ENCODE measurements at places on chromosomes 6 and 20.

DNA sequence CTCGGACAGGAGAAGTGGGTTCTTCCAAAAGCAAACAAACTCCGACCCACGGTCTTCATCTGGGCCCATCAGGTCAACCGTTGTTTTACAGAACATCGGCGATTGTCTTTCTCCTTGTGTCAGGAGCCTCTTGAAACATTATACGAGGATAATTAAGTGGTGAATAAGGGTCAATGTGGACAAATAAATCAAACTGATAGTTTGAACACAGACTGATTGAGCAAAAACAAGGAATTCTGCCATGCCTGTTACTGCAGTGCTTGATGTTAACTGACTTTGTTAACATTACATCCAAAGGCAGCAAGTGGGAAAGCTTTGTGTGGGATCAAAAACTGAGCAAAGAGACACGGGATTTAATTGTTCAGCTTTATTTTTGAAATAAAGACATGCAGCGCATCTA is 101.1 kb upstream of the IFNGR1 start:
- DNase-seq, result no peak

- no peak for DNase-seq
These were observed 90.7 kb upstream of the SIRPA start for GRCh38 chr20:1804554-1804956.

GRCh38 chr6:13072686-13073347 is 255.5 kb downstream of the TBC1D7 start:
- DNase-seq, result no peak

GRCh38 chr6:149086363-149086762 is 231.1 kb upstream of the TAB2 start:
- DNase-seq, result no peak

- DNase-seq, result no peak
These were observed 217.5 kb downstream of the GJA1 start for GRCh38 chr6:121652726-121653623.

DNA sequence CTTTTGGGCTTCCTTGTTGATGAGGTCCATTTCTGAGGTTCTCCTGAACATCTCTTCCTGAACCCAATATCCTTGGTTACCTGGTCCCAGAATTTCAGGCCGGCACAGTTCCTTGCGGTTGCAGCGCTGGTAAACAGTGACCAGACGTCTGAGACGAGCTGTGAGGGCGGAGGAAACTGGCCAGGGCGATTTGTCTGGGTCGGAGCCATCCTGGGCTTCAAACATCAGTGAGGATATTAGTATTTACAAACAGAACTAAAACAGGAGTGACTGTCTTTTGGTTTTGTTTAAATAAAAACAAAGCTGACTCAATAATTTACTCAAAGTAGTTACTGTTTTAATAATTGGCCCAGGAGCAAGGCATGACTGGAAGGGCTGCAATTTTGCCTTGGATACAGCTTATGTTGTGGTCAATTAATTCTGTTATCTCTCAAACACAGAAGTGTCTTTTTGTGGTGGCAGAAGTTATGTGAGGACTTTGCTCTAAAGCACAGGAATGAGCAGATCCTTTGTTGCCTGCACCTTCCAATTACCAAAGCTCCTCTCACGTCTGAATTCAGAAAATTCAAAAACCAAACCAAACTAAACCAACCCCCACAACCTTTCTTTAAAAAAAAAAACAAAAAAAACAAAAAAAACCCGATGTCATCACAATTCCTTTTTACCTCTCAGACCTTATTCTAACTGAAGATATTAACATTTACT is 58.7 kb upstream of the EMILIN3 start:
- DNase-seq, result no peak

DNA sequence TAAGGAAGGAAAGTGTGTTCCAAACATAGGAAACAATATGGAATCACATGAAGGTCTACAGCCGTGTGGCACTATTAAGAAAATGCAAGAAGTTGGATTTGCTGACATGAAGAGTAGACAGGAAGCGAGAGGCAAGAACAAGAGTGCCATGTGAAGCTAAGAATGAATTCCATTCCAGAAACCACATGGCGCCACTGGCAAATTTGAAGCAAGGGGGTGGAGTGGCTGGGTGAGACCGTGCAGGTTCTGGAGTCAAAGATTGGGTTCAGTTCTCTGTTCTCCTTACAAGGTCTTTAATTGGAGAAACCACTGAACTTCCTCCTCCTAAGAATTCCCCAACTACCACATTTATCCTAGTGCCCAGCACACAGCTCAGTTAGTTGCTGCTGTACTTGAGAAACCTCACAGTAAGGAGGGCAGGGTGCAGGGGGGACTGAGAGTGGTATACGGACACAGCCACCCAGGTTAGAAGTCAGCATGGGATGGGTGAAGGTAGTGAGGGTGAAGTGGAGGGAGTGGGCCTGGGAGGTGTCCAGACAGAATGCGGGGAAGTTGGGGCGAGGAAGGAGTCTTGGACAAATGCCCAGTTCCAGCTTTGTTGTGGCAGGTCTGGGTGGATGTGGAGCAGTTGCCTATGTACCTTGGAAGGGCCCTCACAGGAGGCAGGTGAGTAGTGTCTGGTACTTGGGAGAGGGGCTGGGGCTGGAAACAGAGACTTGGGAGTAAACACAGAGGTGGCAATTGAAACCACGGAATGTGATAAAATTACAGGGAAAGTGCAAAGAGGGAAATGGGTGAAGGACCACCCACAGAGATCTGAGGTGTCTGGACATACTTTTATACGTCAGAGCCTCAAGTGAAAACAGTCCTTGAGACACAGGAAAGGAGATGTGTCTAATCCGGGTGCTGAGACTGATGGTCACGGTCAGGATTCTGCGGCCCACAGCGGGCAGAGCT is 14.3 kb downstream of the LYRM4 start:
- DNase-seq, result no peak

GRCh38 chr6:94341173-94341572 is 921.8 kb upstream of the EPHA7 start:
- no peak for DNase-seq

DNA sequence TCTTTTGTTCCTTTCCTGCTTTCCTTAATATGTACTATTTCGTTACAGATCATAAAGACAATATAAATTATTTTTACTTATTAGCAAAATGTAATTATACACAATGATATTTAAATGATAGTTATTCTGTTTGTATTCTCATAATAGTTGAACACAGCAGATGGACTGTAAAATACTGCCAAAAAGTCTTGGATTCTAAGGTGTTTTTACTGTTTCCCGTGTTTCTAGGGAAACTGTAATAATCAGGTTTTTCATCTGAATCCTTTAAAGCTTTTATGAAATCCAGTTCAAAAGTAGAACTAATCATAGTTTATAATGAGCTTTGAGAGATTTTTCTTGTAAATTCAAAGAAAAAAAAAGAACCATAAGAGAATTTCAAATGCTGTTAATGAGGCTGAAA is 148.4 kb downstream of the GRIK2 start:
- DNase-seq, result no peak

Data from NCI-H1436 treated with DMSO at 0.1 percent for 48 hours (cell line).